ENCODE measurements at places on chromosomes 1 and 21.

DNA sequence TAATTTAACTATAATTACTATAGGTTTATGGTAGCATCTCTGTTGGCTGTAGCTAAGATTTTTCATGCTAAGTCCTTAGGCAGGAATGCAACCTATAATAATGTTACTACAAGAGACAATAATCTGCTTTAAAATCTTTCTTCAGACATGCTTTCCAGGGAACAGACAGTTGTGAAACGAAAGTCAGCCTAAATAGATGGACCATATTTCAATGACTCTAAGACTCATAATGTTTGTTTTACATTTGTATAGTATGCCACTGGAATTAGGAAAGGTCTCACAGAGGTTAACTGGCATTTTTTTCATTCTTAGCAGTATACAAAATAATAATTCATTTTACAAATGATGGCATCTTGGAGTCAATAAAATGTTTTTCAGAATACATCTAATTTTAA lies 8.1 kb downstream of the RERE start:
- no peak for DNase-seq

- no peak for DNase-seq
Observed at GRCh38 chr1:30639881-30640452, 83.4 kb downstream of the MATN1 start.

DNA sequence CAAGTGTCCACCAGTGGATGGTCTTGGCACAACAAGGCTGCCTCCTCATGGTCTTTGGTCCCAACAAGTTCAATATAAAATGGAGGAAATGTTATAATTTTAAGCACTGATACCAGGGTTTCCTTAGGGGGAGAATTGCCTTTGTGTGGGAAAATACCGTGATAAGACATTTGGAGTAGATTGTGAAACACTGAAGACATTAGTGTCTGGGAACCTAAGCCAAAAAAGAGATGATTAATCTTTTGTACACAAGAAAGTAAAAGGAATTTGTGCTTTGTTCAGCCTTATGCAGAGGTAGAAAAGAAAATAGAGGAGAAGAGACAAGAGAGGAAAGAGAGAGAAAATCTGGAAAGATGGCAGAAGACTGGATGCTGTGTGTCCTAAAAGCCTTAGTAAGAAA lies 36.1 kb downstream of the ST6GALNAC3 start:
- no peak for DNase-seq

DNA sequence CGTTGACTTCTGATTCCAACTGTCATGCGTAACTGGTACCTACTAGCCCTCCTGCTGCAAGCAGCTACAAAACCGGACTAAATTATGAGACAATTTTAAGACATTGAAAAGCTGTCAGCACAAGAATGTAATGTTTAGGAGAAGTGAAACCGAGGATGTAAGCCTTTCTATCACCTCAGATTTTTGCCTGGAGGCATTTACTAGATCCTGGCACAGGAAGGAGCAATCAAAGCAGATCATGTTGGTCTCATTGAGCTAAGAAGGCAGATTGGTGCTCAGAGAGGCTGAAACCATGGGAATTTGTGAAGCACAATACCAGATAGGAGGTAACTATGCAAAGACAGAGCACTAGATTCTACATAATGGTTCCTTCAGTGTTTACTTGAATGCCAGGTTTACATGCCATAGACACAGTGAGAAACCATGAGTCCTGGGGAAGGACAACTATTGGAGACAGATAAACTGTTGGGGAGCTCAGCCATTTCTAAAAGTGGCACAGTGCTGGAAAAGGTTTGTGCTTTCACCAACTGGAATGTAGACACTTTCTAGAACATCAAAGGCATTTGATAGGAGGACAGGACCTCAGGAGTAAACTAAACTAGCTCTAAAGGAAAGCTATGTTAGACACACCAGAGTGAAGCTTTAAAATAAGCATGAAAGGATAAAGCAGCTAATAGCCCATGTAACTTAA lies 179.4 kb downstream of the LYPLAL1 start:
- DNase-seq: no peak

- no peak for DNase-seq
Observed at GRCh38 chr1:84427250-84428188, 29.2 kb downstream of the DNASE2B start.

DNA sequence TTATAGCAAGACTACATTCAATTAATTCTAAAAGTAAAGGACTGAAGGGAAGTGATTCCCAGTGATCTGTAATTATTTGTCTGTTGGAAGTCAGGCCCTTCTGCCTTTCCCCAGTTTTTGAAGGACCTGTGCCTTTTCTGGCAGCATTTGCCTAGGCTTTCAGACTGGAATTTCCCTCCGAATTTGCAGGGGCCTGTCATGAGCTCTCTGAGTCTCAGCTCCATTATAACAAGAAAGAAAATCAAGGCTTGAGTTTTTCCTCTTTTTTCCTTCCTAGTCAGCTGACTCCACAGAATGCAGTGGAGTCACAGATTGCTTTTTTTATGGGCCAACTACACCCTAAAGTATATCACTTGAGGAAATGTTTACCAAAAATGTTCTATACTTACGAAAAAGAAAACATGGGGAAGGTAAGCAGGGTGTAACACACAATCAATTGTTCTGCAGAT lies 1.1 kb downstream of the NR5A2 start:
- no peak for DNase-seq

DNA sequence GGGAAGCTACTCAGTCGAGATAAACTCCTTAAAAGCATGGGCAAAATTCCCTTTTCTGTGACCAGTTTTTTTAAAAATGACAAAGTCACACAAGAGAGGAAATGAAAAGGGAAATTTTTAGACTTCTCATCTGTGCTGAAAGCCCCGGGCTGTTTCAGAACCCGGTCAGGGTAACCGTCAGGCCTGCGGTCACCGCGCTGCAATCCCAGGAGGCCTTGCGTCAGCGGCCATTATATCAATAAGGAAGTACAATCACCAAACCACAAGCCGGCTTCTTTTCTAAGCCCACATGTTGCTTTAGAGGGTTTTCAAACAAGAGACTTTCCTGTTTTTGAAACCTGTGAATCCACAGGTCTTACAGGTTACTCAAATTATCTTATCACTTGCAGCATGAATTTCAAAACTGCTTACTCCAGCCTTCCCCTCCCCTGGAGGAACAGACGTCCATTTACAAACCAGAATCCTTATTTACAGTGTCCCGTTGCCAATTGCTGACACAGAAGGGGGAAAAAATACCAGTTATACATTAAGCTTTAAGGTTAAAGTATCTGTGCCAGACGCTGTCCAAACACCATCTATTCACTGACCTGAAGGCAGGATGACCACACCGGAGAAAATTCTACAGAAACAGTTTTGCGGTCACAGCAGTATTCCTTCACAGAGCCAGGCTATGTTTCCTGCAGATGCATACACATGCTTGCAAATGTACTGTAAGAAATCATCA lies 165.3 kb downstream of the TOMM20 start:
- DNase-seq: peak; percentile 67

DNA sequence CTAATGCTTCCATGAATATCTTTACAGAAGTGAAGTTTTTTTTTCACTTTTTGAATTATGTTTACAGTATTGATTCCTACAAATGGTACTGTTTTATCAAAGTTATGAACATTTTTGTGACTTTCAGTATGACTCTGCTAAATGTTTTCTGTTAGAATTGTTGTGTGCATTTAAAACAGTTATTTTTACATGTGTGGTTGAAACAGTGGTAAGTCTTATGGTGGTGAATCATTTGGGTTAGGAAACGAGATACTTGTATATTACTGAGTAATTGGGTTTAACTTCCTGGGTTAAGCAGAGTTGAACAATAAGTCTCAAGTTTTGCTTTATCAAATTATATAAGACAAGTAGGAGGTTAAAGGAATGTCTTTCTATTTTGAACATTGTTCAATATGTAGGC lies 66.8 kb downstream of the VPS13D start:
- no peak for DNase-seq

- DNase-seq: no peak
Observed at GRCh38 chr1:175317779-175318178, 125.2 kb upstream of the KIAA0040 start.

- DNase-seq: no peak
Observed at GRCh38 chr1:34926156-34926555, 3.3 kb downstream of the DLGAP3 start.

DNA sequence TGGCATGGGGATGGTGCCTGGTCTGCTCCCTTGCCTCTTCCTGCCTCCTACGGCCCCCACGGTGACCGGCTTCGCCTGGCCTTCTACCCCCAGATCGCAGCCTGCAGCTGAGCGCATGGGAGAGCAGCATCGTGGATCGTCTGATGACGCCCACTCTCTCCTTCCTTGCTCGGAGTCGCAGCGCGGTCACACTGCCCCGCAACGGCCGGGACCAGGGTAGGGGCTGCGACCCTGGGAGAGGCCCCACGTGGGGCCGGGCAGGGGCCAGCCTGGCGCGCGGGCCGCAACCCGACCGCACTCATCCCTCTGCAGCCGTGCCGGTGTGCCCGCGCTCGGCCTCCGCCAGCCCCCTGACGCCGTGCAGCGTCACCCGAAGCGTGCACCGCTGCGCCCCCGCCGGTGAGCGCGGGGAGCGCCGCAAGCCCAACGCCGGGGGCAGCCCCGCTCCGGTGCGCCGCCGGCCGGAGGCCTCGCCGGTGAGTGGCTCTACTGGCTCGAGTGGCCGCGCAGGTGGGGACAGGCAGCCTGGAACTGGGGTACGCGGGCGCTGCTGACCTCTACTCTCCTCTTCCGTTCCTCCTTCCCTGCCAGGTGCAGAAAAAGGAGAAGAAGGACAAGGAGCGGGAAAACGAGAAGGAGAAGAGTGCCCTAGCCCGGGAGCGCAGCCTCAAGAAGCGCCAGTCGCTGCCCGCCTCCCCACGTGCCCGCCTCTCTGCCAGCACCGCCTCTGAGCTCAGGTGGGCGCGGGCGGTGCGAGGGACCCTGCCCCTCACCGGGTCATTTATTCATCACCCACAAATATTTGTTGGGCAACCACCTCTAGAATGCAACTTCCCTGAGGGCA lies 20.4 kb downstream of the MAP7D1 start:
- DNase-seq: no peak

- no peak for DNase-seq
Observed at GRCh38 chr1:204831186-204831585, 39.5 kb upstream of the NFASC start.

DNA sequence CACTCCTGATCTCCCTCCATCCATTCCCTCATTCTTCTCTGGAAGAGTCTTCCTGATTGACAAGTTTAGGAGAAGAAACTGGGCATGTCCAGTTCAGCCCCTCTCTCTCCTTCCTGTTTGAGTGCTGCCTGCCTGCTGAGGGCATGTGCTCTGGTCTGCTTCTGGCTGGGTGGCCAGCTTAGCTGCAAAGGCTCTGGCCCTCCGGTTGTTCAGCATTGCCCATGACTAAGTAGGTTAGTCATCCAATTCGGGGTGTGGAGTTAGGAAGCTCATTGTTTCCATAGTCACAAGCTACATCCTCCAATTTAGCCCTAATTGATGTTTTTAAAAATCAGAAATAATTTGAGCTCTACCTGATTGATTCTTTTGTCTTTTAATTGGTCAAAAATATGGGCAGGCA lies 25.6 kb upstream of the PLA2G2E start:
- no peak for DNase-seq

DNA sequence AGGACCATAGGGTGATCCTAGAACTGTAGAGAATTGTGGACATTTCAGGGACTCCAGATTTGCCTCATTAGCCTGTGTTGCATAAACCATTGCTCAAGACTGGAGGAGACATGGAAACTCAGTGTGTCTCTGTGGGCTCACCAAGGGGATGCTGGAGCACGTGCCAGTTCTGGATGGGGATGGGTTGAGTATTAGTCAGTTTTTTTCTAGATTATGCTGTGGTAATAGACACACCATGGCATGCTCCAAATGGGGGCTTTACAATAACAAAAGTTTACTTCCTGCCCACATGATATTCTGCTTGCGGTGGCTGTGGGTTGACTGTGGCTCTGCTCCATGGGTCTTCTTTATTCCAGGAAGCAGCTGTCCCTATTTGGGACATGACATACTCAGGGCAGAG lies 125.4 kb downstream of the FOXD2 start:
- no peak for DNase-seq

- no peak for DNase-seq
Observed at GRCh38 chr1:95284420-95284819, 50.4 kb downstream of the RWDD3 start.

- no peak for DNase-seq
Observed at GRCh38 chr1:200438911-200439310, 29.1 kb upstream of the ZNF281 start.

DNA sequence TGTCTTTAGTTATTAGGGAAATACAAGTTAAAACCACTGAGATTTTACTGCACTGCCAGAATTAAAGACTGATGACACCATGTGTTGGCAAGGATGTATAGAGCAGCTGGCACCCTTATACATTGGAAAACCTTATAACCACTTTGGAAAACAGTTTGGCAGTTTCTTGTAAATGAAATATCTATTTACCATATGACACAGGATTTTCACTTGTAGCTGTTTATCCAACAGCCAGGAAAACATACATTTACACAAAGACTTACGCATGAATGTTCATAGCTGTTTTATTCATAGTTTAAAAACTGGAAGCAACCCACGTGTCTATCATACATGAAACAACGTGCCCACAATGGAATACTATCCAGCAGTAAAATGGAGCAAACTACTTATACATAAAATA lies 45.3 kb downstream of the PRRC2C start:
- DNase-seq: no peak

- no peak for DNase-seq
Observed at GRCh38 chr1:167776151-167776550, 54.4 kb downstream of the MPZL1 start.

- no peak for DNase-seq
Observed at GRCh38 chr1:20440785-20441200, 45.2 kb downstream of the CAMK2N1 start.

DNA sequence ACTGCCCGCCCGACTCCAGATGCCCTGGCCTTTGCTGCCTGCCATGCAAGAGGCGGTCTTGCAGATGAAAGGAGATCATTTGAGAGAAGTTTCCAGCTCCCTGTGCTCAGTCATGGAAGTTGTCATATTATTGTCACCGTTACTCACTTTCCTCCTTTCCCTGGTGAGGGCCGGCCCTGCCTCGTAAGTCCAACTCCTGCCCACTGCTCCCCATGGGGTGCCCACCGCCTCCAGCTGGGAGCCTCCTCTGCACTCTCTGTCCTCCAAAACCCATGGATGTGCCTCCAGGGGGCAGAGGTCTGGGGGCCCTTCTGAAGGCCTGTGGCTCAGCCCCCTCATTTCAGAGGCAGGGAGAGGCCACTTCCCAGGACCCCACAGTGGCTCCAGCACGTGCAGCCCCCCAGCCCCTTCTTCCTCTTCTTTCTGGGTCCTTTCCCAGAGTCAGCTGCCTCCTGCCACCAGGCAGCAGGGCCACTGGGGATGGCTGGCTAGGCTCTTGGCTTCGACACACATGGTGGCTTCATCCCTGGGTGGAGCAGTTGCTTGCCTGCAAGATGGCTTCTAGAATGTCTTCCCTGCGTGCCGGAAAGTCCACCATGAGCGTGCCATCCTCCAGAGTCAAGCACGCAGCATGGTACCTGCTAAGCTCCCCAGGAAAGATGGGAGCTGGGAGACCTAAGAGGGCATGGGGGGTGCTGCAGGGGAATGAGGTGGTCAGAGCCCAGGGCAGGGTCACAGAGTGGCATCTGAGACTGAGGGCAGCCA lies 97.9 kb upstream of the RUNX3 start:
- DNase-seq: no peak

DNA sequence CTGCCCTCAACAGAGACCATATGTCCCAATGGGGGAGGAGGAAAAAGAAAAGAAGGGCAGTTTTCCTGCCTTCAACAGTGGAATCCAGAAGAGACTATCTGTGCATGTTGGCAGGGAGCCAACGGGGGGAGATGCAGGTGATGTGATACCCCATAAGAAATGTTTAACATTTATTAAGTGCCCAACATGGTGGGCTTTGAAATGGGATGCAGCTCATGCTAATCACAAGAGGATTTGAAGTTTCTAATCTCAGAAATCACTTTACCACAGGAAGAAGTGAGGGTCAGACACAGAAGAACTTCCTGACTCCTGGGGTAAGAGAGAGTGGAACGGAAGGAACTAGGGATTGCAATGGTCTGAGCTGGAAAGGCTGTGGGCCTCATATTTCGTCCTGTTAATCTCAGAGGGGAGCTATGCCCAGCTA lies 16.2 kb downstream of the CSRP1 start:
- DNase-seq: no peak

All from stimulated activated CD4-positive, alpha-beta T cell treated with anti-CD3 and anti-CD28 coated beads, Interleukin-1b, Interleukin-23, amount 100 ng/mL, for 1 hour (primary cell).